ENCODE measurements at places on chromosomes 4 and X.

GRCh38 chr4:100539706-100540105, 21.9 kb upstream of the EMCN start:
- no peak for DNase-seq

DNA sequence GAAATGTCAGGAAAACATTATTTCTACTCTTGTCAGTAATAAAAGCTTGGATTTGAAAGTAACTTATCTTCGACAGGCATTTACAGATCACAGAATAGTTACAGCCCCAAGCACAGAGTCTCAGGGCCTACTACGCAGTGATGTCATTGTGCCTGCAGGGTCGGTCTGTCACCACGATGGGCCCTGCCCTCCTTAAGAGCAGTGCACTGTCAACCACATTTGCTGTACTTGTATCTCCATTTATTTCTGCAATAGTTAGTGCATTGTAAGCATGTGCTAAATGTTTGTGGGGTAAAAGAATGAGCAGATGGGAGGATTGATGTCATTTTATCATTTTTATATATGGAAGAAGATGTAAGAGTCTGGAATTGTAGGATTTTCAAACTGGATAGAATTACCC, 13.6 kb upstream of the CCKAR start:
- no peak for DNase-seq

DNA sequence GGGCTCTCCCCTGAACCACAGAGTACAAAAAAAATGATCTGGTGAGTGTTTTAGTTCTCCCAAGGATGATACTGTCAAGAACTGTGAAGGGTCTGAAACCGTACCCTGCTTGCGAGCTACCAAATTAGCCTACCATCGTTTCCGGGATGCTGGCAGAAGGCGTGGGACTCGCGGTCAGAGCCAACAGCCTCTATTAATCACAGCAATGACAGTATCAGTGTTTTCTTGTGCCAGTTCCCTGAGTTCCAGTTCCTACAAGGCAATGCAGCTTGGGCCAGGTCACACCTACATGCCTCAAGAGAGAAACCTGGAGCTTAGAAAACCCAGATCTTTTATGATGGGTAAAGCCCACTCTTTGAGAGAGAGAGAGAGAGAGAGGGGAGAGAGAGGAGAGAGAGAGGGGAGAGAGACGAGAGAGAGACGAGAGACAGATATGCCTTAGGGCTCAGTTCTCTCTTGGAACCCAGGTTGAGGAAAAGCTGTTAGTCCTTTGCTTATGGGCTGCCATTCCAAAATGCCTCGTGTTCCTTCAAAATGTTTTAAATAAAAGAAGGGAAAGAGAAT, 327.8 kb downstream of the ARHGAP10 start:
- DNase-seq: no peak

DNA sequence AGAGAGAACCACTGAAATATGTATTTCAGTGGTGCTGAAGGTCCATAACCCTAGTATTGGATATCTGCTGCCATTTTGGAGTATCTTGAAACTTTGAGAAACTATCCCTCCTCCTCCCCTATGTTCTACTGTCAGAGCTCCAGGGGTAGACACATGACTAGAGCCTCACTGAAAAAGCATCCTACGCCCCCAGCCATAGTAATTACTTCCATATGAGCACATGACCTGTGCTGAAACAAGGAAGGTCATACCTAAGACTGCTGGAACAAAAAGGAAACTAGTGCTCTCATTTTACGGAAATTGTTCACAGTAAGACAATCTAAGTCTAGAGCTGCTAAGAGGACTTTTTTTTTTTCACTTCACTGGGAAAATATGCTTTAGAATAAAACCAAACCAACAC, 42.0 kb upstream of the MAPK10 start:
- no peak for DNase-seq

DNA sequence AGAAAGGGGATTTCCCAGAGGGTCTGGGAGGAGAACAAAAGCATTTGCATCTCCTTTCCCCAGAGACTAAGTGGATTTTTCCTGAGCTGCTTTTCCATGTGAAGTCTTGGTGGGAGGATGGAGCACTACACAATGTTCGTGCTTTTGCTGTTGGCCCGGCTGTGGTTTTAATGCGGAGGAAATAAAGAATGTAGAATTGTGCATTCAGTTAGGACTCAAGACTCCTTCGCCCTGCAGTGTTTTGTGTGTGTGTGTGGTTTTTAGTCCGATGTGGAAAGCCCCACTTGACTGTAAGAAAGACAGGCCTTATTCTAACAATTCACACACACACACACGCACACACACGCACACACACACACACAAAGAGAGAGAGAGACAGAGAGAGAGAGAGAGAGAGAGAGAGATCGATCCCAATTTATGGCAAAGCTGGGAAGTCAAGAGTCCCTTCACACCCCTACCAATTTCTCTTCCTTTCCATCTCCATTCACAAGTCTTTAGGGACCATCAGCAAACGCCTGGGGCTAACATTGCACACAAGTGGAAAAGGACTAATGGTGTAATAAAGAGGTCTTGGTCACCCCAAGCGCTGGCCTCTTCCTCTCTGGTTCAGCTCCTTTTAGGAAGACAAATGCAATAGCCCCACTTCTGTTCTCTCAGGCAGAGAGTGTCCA, 44.2 kb downstream of the CLDN34 start:
- no peak for DNase-seq

- DNase-seq: no peak
Observed at GRCh38 chrX:70808942-70809940, 99.3 kb downstream of the TEX11 start.

DNA sequence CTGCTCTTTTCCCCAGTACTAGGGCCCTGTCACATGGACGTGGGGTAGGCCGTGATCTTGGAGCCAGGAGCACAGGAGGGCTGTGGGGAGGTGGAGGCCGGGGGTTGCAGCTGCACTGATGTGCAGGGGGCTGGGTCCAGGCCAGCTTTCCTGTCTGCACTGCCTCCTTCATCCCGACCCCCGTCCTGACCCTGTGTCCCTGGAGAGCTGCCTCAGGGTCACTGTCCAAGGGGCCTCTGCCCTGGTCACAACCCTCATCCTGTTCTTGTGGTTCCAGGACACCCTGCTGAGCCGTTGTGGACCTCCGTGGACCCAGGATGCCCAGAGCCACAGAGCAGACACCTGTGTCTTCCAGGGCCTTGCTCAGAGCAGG, 91.7 kb upstream of the ADRA2C start:
- no peak for DNase-seq

GRCh38 chrX:84047339-84047738, 140.7 kb downstream of the RPS6KA6 start:
- DNase-seq: no peak

DNA sequence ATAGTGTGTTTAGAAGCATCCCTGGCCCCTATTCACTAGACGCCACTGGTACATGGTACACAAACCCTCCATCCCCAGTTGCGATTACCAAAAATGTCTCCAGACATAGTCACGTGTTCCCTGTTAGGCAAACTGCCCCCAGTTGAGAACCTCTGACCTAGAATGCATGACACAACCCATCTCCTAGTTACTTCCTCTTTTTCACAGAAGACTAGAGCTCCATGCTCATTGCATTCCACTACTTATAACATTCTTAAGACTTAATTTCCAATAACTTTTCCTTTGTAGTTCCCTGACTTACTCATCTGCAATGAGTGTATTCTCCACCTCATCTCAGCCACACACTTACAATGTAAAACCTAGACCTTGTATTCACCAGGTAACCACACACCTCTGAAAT, 68.6 kb downstream of the PRSS12 start:
- DNase-seq: no peak

- DNase-seq: peak; percentile 72
Observed at GRCh38 chr4:148445071-148445859, 3.1 kb upstream of the NR3C2 start.

DNA sequence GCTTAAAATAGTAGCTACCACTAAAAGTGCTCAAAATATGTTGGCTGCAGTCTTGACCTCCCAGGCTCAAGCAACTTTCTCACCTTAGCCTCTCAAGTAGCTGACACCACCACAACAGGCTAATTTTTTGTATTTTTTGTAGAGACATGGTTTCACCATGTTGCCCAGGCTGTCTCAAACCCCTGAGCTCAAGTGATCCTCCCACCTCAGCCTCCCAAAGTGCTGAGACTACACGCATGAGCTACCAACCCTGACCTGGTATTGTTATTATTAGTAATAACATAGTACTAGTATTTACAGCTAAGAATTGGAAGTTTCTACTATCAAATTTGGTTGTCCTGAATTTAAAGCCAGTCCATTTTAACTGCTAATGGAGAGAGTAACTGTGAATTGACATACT, 18.0 kb downstream of the STAP1 start:
- DNase-seq: no peak

DNA sequence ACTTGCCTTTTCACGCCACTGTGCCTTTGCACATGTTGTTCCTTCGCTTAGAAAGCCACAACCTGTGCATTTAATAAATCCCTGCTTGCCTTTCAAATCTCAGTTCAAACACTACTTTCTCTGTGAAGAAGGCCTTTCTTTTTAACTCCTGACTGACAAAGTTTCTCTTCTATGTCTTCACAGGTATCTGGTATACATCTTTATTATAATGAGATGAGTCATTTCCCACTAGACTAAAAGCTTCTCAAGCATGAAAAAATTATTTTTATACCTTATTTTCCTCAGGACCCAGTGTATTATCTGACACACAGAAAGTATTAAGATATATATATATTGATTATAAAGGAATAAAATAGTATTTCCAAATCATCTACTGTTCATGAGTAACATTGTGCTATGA, 189.9 kb downstream of the TBCK start:
- no peak for DNase-seq

- DNase-seq: no peak
Observed at GRCh38 chr4:41822325-41822724, 73.8 kb upstream of the PHOX2B start.

DNA sequence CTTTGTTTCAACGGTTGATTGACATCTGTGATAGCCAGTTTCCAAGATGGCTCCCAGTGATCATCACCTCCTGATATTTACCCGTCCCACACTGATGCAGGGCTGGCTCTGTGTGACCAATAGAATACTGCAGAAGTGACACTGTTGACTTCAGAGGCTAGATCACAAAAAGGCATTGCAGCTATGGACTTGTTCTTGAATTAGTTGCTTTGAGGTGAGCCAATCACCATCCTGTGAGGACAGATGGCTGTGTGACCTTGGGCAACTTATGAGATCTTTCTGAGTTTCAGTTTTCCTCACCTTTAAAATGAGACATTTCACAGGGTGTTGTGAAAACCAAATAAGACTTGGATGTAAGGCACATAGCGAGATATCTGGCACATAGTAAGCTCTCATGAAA, 1.8 kb upstream of the GPR82 start:
- DNase-seq: no peak

- no peak for DNase-seq
Observed at GRCh38 chr4:54745031-54745770, 87.4 kb downstream of the KIT start.

- no peak for DNase-seq
Observed at GRCh38 chrX:40470830-40471429, 109.8 kb upstream of the ATP6AP2 start.

DNA sequence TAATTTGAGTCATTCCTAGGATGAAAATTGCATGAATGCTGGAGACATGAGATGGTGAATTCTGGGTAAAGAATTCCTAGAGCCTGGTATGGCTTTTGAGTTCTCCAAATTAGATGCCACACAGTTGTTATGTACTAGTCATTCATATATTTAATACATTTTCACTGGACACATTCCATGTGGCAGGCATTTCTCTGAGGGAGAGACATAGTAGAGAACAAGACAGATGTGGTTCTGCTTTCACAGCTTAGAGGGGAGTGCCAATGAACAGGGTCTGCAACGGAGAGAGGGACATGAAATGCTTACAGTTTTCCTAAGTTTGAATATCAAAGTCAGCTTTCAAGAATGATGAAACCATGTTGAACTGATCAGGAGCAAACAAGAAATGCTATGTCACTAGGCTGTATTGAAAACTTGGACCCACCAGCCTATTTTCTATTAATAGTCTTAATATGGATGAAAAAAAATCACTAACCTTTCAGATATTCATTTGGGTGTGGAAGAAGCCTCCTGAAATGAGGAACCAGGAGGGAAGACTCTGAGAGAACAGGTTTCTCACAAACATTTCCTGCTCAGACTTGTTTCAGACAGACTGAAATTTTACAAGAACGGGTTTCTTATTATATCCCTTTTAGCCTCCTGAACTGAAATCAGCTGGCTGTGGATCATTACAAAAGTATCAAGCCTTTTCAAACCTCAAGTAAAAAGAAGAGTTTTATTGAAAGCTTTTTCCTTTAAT, 276.0 kb upstream of the TET2 start:
- no peak for DNase-seq

DNA sequence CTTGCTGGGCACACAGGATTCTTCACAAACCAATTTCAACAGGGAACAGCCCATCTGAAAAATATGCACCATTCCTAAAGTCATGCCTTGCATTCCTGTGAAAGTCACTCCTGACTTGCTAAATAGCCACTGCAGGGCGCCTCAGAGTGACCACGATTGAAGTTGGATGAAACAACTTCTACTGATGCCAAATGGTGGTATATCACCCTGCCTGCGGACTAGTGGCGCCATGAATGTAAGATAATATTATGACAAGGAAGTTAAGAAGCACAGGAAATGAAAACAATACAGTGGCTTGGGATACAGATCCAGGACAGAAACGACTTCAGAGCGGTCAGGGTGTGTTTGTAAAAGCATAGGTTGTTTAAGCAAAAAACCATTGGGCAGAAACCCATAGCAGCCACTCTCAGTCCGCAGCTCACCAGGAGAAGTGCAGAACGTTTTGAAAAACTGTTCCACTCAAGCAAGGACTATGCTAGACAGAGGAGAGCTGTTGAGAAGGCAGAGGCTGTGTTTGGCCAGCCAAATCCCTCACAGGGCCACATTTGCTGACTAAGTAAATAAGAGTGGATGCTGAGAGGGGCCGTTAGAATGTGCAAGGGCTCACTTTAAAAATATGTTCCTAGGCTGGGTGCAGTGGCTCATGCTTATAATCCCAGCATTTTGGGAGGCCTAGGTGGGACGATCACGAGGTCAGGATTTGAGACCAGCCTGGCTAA, 250.4 kb downstream of the PTTG2 start:
- DNase-seq: no peak

- DNase-seq: no peak
Observed at GRCh38 chr4:171759274-171759673, 53.9 kb upstream of the GALNTL6 start.

GRCh38 chr4:6575503-6576240, 683 bp downstream of the MAN2B2 start:
- no peak for DNase-seq

GRCh38 chrX:21840193-21840545, 752 bp downstream of the MBTPS2 start:
- DNase-seq: no peak

GRCh38 chrX:96407072-96407471, 277.6 kb upstream of the DIAPH2 start:
- DNase-seq: no peak

GRCh38 chrX:85569096-85569495, 189.6 kb upstream of the POF1B start:
- no peak for DNase-seq

DNA sequence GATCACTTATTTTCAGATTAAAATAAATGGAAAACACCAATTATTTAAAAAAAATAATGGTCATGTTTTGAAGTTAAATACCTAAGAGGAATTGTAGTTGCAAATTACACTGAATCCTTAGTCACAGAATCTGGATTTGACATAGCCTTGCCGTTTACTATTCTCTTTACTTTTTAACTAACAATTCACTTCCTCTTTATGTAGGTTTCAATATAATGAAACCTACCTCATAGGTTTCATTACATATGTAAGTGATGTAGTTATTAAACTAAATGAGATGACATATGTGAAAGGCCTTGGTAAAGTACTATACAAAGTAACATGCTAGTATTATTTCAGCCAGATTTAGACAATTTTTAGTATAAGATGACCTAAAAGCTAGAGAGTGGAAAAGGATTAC, 6.5 kb downstream of the SPP1 start:
- no peak for DNase-seq
